Frontal cortex (tissue), 4 donors: ENCODE measurements at places on chromosomes 3 and 15. TPM values are rescaled to one million over a fixed set of nuclear protein-coding genes. Genes with fewer than 3 reads are reported as not detected.

Gene GRAMD2A
- 1.2 TPM for total RNA-seq

Gene PPP2R3A
- 36.3 TPM for total RNA-seq

Gene C3orf70
- total RNA-seq = 30.6 TPM

Gene ELL3
- total RNA-seq = 1.2 TPM

GRCh38 chr3:16251316-16252085, 13.2 kb downstream of the DPH3 start:
- no peak for DNase-seq

DNA sequence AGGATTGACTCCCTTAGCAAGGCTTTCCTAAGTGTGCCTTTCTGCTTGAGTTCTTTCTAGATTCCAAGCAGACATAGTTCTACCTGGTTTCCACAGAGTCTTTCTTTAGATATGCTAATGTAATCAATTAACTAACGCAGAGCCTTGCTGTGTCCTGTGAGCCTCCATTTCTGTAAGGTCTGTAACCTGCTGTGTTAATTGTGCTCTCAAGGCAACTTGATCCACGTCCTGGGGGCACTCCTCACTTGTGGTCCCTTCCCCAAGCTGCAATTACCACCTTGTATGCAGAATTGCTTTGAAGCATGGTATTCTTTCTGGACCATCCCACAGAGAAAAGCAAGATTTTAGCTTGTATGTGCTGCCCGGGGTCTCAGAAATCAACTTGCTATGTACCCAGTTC, 29.5 kb upstream of the THSD4 start:
- no peak for DNase-seq

DNA sequence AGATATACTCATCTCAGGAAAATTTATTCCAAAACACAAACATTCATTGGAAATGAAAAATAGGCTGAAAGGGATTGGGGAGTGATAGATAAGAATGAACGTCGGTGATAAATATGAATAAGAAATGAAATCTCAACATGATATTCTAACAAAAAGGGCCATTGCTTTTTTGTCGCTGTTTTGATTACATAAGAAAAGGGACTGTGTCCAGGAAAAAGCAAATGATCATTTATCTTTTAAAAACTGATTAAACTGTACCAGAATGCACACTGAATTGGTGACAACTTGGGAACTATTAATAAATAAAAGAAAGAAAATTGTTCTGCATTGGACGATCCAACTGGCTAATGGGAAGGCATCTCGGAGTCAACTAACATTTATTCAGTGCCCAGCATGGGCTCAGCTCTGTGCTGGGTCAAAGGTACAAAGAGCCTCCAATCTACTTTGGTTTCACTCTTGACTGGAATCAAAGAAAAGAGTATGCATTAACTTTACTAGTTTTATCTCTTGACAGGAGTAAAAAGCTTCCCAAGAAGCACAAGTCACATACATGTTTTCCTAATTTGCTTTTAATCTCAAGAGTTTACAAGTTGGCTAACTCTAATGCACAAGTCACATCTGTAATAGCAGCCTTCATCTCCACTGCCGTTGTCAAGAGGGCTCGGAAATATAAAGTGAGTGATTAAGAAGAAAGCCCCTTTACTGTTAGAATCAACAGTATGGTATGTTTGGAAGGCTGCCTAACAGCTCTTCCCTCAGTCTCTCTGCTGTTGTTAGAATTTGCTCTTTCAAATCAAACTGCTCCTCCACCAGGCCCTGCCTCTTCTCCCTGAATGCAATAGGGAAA, 280.0 kb downstream of the IGSF11 start:
- DNase-seq = no peak

- no peak for DNase-seq
Measured at GRCh38 chr3:190345027-190345821, 23.0 kb upstream of the CLDN1 start.
